ENCODE measurements at places on chromosomes 4 and X.

DNA sequence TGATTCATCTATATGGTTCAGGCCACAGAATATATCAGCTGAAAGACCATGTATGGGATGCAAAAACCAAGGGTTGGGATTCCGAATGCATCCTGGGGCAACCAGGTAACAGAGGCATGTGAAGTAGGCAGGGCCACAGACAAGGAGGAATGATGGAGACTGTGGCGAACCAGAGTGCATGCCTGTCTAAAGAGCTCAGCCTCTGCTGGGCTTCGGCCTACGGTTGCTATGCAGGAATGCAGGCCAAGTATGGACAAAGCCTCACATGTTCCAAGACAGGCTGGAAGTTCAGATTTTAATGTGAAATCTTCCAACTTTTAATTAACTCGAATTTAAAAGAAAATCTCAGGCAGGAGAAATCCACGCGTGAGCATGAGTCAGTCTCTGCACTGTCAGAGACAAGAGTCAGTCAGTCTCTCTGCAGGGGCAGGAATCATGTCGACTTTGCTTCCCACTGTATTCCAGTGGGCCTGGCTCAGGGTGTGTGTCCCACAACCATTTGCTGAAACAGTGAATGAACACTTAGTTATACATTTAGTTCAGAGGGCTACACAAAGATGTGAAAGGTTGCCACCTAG, 344.4 kb downstream of the UNC5C start:
- no peak for DNase-seq

- DNase-seq = no peak
Measured at GRCh38 chr4:69816236-69816635, 43.7 kb downstream of the SULT1E1 start.

DNA sequence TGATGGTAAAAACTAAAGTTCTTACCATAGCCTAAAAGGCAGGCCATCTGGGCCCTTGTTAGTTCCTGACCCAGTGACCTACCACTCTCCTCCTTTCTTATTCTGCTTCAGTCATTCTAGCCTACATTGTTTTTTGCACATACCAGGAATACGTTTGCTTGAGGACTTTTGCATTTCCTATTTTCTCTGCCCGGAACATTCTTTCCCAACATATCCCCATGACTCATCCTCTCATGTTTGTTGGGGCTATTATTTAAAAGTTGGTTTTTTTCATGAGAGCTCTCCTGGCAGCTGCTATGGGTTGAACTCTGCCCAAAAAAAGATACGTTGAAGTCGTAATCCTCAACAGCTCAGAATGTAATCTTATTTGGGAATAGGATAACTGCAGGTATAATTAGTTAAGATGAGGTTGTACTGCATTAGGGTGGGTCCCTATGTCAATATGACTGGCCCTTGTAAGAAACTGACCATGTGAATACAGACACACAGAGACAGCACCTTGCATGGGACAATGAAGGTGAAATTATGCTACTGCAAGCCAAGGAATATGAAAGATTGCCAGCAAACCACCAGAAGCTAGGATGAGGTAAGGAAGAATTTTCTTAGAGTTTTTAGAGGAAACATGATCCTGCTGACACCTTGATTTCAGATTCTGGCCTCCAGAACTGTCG, 138.3 kb upstream of the PDHA2 start:
- no peak for DNase-seq

- DNase-seq = no peak
Measured at GRCh38 chr4:3046162-3046561, 28.2 kb downstream of the HTT-AS start.

DNA sequence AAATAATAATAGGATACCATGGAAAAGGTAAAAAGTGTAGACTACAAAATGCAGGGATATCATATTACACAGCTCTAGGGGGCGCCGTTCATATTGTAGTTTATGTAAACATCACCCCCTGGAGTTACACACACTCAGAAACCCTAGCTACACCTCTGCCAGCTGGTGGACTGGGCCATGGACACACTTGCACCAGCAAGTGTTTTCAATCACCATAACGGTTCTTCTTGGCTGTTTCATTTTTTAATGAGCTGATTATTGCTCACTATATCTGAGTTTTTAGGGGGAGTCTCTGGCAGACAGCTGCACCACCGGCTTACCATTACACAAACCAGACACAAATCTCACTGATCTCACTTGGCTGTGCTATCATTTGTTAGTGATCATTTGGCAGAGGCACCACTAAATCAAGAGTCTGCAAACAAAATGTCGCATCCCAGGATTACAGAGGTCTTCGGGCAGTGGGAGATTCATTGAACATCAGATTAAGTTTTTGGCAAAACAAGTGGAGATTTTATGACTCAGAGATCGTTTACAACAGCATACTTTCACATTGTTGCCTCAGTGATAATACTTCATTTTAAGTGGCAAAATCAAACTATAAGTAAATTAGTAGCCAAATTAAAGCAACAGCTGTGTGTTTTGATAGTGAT, 185.7 kb downstream of the UNC5C start:
- no peak for DNase-seq
